ENCODE measurements at places on chromosomes 4 and X.
A peak's percentile ranks its signal among the peaks of the same experiment; 100 is the strongest.

- no peak for DNase-seq
Observed at GRCh38 chr4:56619160-56619559, 61.9 kb downstream of the HOPX start.

- DNase-seq: no peak
Observed at GRCh38 chr4:164937576-164938270, 39.7 kb downstream of the TRIM61 start.

- no peak for DNase-seq
Observed at GRCh38 chrX:119916310-119916709, 20.6 kb downstream of the AKAP14 start.

DNA sequence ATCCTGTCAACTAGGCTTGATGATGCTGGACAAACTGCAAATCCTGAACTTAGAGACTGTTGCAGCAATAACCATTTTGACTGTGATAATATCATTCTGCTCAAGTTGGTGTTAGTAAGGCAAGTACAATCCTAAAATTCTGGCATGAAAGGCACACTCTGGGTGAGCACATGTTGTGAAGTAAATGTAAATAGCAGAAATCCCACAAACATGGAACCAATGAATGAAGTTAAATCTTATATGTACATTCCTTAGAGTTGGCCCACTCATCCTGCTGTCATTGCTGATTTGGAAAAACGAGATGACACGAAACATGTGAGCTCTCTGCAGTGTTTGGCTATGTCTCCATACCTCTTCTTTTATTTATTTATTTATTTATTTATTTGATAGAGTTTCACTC lies 21.0 kb downstream of the RBM47 start:
- DNase-seq: no peak

DNA sequence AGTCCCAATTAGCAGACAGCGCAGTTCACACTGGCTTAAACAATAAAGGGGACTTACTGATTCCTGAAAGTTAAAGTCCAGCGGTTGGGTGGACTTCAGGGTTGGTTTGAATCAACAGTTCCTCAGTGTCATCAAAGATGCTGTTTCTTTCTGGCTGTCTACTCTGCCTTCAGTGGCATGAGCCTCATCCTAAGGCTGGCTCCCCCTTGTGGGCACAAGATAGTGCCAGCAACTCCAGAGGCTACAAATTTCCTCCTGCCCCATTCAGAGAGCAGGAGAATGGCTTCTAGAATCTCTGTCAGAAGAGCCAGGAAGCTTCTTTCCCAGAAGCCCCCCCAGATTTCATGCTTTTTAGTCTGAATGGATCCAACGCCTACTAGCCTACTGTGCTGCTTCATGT lies 82.4 kb upstream of the MTM1 start:
- DNase-seq: peak; percentile 1

DNA sequence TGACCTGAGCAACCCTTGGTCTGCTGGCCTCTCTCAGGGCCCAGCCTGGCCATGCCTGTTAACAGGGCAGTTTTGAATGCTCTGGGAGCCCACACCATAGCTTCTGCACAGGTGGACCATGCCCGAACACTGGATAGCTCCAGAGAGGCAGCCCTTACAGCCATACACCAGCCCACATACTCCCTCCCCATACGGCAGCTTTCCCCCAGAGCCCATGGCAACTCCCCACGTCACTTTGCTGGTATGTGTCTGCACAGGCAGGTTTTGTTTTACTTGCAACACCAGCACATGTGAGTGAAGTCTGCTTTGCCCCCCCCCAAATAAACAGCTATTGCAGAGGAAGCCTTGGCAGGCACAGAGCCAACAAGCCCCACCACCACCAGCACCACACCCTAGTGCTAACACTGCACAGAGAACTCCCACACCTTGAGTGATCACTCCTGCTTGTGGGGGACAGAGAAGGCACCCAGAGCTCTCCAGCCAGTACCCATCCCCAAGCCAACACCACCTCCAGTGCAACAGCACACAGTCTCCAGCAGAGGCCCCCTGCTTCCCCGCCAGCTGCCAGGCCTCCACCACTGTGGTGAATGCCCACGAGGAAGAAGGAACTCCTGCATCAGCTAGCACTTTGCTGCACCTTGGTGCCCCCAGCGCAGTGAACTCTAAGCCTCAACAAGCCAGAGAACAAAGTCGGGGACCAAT lies 87.3 kb downstream of the STPG2 start:
- no peak for DNase-seq

GRCh38 chr4:168057412-168057811 lies 34.9 kb upstream of the ANXA10 start:
- DNase-seq: no peak

GRCh38 chr4:48093991-48094416 lies 40.0 kb downstream of the TXK start:
- DNase-seq: no peak

DNA sequence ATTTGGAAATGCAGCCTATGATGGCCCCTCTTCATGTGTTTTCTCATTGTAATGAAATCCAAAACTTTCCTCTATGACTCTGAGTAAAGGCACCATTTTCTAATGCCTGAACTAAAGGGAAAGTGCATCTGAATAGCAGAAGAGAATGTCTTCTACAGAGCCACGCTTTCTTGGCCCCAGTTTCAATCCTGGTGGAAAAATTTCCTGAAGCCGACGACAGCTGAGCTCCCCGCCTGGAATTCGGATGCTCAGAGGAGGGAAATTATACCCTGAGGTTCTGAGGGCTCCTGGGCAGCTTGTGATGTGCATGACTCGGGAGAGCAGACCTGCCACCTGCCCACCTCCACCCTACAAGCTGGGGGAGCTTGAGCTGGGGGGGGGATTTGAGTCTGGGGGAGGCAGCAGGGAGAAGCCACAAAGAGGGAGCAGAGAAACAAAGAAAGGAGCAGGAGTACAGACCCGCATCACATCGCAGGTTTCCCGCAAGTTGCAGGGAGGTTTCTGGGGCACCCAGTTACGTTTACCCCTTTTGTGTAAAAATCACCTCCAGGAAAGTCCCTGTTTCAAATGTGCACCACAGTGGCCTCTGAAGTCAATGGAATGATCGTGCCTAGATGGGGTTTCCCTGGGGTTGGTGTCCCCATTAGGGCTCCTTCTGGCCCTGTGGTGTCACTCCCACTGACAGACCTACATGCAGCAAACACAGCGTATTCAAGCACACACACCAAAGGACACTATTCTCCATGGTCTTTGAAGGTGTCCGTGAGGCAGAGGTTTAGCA lies 145.6 kb upstream of the RBPJ start:
- no peak for DNase-seq

DNA sequence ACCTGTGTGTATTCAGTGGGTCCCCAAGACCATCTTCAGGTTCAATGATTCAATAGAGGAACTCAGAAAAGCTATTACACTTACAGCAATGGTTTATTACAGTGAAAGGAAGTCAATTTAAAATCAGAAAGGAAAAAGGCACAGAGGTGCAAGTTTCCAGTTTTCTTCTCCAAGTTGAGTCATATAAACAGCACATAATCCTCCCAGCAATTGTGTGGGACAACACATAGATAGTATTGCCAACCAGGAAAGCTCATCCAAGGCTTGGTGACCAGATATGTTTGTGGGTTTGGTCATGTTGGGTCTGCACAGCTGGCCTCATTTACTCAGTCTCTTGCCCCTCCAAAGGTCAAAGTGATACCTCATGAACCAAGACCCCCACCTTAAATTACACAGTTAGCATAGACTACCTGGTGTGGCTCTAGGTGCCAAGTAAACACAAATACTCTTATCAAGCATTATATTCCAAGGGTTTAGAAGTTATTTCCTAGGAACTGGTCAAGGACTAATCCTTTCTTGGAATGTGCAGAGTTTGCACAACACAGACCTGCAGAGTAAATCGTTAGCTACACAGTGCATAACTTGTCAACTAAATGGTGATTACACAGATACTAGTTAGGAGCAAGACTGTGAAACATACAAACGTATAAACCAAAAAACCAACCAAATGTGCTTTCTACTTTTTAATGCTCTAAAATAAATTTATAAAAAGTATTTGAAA lies 777.3 kb downstream of the PCDH18 start:
- no peak for DNase-seq

DNA sequence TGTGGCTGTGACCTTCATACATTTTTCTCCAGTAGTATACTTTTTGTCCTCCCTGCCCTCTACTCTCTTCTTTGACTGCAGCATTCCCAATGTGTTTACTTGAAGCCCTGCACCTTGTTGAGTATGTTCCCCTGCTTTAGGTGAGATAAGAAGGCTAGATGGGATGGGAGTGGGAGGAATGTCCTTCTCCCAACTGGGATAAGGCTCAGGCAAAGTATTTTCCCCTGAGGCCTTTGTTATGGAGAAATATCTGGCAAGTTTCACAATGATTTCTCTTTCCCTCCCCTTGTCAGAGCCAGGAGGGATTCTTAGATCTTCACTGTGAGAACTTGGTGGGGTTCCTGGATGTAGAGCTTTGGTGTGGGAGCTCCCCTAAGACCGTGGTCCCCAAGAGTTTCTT lies 131.8 kb downstream of the CLCN5 start:
- DNase-seq: no peak

- no peak for DNase-seq
Observed at GRCh38 chr4:89008166-89008565, 48.8 kb downstream of the FAM13A start.

- no peak for DNase-seq
Observed at GRCh38 chrX:31070057-31070468, 1.8 kb downstream of the FTHL17 start.
